B cell (primary cell): ENCODE measurements at places on chromosomes 3 and 15.

DNA sequence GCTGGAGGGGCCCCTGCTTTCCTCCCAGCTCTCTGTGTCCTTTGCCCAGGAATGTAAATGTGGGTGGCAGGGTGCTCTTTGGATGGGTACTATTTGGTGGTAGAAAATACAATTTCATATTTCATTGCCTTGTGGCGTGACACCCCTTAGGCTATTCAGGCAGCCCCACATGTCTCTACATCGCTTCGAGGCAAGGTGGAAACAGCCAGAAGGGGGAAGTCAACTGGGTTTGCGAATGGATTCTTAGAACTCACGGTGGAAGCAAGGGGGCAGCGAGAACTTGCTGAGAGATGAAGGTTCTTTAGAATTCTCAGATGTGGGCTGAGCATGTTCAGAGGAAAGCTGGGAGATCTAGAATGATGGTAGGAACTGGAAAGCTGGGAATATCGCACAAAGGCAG, 25.3 kb downstream of the PLA2G4D start:
- no peak for DNase-seq

DNA sequence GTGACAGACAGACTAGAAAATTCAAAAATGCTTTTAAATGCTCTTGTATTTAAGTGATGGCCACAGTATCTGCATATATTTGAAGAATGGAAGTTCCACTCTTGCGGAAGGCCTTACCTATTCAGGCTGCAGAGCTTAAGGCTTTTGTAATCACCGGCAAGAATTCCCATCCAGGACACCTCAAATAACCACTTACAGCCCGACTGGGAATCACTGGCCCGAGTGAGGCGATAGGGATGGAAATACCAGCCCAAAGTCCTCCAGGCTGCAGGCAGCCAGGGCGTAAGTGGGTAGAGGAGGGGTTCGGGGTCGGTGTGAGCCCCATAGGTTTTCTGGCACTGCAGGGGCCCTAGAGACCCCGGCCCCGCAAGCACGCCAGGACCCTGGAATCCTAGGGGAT, 9.5 kb downstream of the CMTM7 start:
- no peak for DNase-seq

DNA sequence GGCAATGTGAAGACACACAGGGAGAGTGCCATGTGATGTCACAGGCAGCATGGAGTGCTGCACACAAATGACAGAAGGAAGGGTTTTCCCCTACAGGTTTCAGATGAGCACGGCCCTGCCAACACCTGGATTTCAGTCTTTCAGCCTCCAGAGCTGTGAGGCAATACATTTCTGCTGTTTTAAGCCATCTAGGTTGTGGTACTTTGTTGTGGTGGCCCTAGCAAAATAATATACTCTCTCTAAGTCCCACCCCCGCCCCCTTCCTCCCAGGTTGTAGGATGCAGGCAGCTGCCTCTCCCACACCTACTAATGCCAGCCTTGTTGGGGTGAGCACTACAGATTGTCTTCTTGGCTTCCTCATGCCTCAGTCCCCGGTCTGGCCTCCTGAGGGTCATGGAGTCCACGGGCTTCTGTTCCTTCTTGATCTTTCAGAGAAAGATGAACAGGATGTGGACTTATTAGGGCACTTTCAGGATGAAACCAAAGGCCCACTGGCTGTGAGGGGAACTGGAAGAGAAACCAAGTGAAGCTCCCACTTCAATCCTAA, 180.0 kb downstream of the CD47 start:
- peak; percentile 16 for DNase-seq

DNA sequence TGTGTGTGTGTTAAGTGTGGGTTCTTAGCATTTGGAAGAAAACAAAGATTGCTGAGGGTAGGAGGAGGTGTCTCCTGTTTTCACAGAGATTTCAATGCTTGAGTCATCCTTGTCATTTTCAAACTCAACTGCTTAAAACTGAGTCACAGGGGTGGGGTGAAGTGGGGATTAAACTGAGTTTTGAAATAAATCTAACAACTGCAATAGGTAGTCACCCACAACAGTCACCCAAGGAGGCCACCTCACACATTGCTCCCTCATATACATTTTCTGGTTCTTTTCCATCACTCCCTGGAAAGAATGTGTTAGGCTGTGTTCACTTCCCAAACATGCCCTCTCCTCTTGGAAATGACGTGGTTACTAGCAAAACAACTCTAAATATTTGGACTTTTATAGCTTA, 187.7 kb upstream of the CMC1 start:
- no peak for DNase-seq

DNA sequence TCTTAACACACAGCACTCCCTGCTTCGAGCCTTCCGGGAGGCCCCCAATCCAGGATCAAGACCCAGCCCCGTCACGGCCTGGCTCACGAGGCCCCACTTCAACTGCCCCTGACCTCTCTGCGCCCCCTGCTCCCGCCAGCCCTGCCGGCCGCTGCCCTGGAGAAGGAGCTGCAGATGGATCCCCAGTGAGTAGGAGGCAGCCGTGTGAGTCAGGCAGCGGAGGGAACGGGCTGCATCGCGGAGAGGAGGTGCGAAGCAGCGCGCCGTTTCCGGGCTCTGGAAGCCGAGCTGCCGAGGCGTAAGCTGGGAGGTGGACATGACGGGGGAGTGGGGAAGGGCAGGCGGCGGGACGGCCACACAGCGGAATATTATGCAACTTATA, 133.4 kb downstream of the TPRA1 start:
- no peak for DNase-seq

DNA sequence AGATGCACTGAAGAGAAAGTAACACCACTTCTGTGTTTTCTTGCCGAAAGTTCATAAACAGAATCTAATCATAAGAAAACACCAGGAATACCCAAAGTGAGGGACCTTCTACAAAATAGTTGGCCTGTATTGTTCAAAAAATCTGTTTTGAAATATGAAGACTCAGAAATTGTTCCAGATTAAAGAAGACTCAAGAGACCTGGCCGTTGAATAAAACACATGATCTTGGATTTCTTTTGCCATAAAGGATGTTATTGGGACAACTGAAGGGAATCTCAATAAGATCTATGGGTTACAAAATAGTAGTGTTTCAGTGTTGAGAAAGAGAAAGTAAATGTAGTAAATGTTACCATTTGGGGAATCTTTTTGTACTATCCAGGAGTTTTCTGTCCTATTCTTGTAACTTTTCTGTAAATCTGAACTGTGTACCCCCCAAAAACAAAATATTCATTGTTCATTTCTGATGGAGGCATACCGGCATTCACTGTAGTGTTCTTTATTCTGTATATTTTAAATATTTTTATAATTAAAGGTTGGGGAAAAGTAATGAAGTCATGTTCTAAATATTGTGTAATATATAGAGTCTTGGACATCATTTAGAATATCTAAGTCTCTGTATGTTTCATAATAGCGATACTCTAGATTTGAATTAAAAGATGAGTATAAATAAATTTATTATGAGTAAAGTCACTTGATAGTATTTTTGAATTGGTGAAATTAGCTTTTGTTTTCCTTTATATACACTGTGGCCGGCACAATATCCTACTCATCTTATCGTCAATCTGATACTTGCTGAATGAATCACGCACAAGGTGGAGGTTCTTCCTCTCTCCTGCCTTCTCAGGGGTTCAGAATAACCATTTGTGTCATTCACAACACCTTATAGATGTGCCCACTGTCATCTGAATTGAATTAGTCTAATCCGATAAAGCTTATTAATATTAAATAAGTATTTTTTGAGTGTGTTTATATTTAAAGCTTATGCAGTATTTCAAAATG, 66.7 kb downstream of the TRAK1 start:
- DNase-seq, result no peak

GRCh38 chr3:77539014-77539413, 499.1 kb downstream of the ROBO2 start:
- no peak for DNase-seq

- DNase-seq, result no peak
Measured at GRCh38 chr3:48503401-48504050, 448 bp downstream of the SHISA5 start.

DNA sequence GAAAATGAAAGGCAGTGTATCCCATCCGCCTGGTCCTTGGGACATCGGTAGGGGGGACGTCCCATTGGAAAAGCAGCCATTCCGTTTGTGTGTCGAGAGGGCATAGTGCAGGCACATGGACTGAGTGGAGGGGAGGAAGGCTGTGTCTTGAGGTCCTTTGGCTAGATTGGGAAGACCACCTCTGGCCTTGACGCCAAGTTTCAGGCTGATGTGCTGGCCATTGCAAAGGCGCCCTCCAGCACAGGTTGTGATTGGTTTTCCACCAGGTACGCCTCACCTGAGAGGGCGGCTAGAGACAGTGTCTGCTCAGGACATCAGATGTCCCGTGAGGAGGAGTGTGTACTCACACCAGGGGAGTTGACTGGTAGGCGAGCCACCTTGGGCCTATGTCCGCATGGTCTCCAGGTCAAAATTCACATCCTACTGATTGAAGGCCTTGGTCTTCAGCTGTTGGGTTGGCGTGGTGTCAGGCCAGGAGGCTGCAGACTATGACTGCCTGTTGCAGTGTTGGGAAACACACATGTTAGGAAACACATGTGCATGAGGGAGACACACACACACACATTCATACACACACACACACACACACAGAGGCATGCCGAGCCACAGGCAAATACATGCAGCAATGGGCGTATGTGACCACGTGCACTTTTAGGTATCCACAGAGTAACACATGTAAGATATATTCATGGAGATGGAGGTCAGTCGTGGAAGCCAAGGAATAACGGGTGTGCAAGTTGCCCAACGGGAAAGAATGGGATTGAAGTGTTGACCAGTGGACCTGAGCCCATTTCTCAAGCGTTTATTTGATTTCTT, 98.4 kb downstream of the SNRPN start:
- no peak for DNase-seq

GRCh38 chr3:83946554-83946953, 1012.2 kb upstream of the CADM2 start:
- DNase-seq, result no peak

DNA sequence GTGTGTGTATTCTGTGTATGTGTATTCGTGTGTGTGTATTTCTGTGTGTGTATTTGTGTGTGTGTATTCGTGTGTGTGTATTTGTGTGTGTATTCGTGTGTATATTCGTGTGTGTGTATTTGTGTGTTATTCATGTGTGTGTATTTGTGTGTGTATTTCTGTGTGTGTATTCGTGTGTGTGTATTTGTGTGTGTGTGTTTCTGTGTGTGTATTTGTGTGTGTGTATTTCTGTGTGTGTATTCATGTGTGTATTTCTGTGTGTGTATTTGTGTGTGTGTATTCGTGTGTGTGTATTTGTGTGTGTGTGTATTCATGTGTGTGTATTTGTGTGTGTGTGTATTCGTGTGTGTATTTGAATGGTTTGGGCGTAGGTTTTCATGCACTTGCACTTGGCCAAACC, 405.4 kb downstream of the SOX2 start:
- DNase-seq, result no peak

GRCh38 chr3:73188707-73189106, 127.2 kb downstream of the EBLN2 start:
- no peak for DNase-seq

DNA sequence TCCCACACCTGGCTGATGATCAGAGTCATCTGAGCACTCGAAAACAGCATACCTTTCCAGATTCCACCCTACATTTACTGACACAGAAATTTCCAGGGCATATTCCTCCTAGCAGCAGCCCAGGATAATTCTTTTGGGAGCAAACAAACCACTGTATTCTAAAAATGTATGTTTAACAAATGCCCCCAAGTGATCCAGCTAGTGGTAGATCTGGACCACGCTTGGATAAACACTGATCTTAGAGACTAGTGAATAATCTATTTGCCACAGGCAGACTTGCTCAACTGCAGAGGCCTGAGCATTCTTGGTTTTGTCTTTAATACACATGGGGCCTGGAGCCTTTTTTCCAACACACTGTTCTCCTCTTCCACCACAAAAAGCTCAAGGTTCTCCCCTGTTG, 89.6 kb downstream of the TM4SF4 start:
- no peak for DNase-seq

DNA sequence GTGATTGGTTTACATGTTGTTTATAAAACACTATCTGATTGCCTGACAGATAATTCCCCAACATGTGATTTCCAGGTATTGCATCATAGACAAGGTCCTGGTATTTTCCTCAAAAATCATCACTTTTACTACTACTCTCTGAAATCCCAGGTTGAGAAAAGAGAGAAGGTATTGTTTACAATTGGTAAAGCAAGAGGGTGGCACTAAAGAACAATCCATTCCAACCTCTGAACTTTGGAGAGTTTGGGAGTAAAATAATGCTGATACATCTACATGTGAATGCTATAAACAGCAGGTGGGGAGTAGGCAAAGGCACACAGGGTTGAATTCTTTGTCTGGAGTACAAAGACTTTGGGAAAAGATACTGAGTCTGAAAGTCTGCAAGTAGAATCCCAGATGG, 134.2 kb downstream of the WDR72 start:
- no peak for DNase-seq

- DNase-seq, result no peak
Measured at GRCh38 chr3:155594526-155595187, 150.2 kb downstream of the PLCH1 start.

GRCh38 chr3:127774647-127775046, 47.7 kb downstream of the MGLL start:
- DNase-seq, result no peak
